Progenitor cell of endocrine pancreas (in vitro differentiated cells): ENCODE measurements at places on chromosomes 16 and 17. TPM values are rescaled to one million over a fixed set of nuclear protein-coding genes. Genes with fewer than 3 reads are reported as not detected.

- peaks cover 9% of the 10 kb centered on the region for H3K36me3 ChIP-seq
- no peak for DNase-seq
- no peaks in the 10 kb centered on the region for H3K27me3 ChIP-seq
- H3K4me3 ChIP-seq, result no peak overlapping the region
These were observed 177.4 kb downstream of the FTO start for GRCh38 chr16:53881371-53881770.

- no peak overlapping the region for H3K27ac ChIP-seq
- H3K4me1 ChIP-seq, result peaks cover 27% of the 10 kb centered on the region
- no peak overlapping the region for H3K4me3 ChIP-seq
- no peak for DNase-seq
- H3K36me3 ChIP-seq, result peaks cover 2% of the 10 kb centered on the region
These were observed 4.0 kb downstream of the RSPRY1 start for GRCh38 chr16:57190136-57190535.

DNA sequence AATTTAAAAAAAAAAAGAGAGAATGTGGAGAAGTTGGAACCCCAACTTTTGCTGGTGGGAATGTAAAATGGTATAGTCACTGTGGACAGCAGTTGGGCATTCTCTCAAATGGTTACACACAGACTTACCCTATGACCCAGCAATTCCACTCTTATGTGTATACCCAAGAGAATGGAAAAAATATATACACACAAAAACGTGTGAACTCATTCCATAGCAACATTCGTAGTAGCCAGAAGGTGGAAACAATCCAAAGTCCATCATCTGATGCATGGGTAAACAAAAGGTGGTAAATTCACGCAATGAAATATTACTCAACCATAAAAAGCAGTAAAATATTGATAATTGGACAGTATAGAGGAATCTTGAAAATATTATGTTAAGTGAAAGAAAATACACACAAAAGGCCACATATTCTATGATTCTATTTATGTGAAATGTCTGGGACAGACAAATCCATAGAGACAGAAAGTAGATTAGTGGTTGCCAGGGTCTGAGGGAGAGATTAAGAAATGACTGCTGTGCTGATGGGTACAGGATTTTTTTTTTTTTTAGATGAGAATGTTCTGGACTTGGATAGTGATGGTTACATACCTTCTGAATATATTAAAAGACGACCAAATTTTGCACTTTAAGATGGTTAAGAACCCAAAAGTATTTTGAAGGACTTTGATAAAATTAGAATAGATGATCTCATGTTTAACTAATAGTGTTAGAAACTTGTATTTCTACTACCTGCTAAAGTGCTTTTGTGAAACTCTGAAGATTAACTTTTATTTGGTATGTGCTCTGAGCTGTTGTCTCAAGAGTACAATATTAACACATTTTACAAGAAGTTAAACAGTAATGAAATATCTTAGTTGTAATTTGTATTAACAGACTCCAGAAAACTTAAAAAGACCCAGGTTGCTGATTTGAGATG, 60.9 kb downstream of the MRTFB start:
- no peak overlapping the region for H3K4me3 ChIP-seq
- no peak overlapping the region for H3K27ac ChIP-seq
- peaks cover 24% of the 10 kb centered on the region for H3K36me3 ChIP-seq
- DNase-seq, result no peak
- H3K4me1 ChIP-seq, result peaks cover 17% of the 10 kb centered on the region

DNA sequence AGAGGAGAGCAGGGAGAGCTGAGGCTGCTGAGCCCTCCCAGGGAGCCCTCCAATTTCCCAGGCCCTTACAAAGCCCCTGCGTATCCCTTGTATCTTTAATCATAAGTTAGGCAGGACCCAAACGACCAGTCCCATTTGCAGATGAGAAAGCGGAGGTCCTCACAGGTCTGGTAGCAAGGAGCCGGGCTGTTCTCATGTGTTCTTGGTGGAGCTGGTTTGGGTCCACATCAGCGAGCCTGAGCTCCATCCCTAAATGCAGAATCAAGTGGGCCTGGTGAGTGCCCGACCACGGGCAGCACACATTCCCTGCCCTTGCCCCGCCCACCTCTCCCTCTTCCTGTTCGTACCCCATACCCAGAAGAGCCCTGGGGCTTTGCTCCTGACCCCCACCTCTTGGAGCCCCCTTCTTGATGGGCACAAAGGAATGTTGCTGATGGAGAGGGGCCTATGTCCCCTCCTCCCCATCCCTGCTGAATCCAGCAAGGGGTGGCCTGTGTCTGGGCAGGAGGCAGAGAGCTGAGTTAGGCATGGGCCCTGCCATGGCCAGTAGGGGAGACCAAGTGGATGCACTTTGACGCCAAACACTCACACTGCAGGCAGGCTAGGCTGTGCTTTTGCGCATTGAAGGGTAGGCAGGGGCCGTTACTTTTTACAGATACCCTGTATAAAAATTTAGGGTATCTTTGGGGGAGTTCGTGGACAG, 18.3 kb upstream of the ADCY7 start:
- H3K27me3 ChIP-seq, result peaks cover 8% of the 10 kb centered on the region
- H3K4me3 ChIP-seq, result peak overlapping the region; percentile 26
- no peak for DNase-seq
- H3K4me1 ChIP-seq, result peaks cover 6% of the 10 kb centered on the region
- no peak overlapping the region for H3K27ac ChIP-seq

DNA sequence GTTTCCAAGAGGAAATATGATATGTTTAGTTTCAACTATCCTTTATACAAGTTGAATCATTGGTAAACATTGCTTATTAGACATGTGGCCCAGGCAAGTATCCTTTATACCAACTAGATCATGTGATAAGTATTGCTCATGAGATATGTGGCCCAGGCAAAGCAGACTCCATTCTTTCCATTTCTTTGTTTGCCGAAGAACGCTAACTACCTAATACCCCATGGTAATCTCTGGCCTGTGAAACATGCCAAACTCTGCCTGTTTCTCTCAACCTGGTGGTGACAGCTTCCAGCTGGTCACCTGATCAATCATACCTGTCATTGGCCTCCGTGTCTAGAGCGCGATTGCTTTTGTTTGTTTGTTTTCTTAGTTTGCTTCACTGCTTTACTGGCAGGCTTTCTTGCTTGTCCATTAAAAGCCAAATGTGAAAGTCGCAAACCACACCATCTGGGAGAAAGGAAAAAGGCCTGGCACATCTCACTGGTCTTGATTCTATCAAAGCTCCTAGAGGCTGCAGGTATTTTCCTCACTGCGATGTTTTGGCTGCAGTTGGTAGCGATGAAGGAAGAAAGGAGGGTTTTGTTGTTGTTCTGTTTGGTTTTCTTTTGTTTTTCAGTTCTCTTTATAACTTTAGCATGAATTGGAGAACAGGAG, 686.2 kb downstream of the KCNJ2 start:
- no peaks in the 10 kb centered on the region for H3K27me3 ChIP-seq
- H3K36me3 ChIP-seq, result no peaks in the 10 kb centered on the region
- no peak overlapping the region for H3K4me3 ChIP-seq
- no peak for DNase-seq
- peaks cover 11% of the 10 kb centered on the region for H3K4me1 ChIP-seq

The WNK4 gene
- 5.8 and 6.3 TPM in 2 replicates for total RNA-seq

The LLGL1 gene
- 75.8 and 76.7 TPM in 2 replicates for total RNA-seq
